Stimulated activated memory B cell treated with anti-CD40 and anti-IgM and Interleukin-4, amounts not matched to agents 10 μg/mL and 1 μg/mL and 100 μg/mL, for 72 hours (primary cell): ENCODE measurements at places on chromosomes 7 and 10.
A peak's percentile ranks its signal among the peaks of the same experiment; 100 is the strongest.

DNA sequence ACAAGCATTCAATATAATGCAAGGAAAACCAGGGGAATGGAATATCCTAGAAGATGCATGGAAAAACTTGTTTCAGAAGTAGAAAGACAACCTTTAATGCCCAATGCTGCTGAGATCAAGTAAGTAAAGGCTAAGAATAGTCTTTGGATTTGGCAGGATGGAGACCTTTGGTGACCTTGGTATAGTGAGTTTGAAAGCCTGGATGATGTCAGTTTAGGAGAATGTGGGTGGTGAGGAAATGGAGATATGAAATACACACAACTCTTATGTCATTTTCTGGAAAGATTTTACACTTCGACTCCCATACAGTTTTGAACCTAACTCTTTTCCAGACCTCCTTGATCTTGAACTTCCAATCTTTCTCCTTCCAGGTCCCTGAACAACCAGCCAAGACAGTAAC lies 185.7 kb downstream of the TFEC start:
- no peak for ATAC-seq

DNA sequence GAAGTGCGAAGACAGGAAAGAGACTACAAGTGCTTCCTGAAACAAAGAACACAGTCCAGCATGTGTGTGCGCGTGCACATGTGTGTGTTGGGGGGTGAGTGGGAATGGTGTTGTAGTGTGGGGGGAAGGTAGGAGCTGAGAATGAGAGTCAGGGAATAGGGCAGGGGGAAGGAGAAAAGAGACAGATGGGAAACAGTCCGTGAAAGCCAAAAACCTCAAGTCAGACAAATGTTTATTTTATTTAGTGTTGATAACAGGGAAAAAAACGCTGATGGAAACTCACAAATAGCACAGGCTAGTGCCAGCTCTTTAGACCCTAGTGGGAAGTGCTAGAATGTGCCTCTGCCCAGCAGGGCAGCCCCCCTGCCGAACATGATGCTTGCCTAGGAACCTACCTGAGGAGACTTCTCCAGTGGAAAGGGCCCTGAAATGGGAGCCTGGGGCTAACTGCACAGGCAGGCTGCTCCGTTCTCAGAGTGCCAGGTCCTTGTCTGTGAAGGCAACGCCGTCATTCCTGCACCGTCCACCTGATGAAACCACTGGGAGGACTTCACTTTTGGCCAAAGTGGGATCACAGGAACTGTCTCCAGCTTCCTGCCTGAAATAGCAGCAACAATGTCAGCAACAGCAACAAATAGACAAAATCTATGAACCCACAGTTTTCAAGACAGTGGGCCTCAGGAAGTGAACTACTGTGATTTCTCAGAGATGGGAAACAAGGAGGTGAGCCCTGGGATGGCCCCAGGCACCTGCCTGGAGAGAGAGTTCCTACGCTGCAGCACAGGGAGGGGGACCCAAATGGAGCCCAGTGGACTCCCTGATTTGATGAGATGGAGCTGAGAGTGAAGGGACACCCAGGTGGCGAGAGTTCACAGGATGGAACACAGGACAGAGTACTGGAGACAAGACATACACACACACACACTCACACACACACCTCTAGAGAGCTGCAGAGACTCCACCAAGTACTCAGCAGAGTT lies 379.7 kb downstream of the RPS24 start:
- no peak for ATAC-seq

GRCh38 chr10:68239596-68240150 lies 7.8 kb upstream of the ATOH7 start:
- no peak for ATAC-seq

DNA sequence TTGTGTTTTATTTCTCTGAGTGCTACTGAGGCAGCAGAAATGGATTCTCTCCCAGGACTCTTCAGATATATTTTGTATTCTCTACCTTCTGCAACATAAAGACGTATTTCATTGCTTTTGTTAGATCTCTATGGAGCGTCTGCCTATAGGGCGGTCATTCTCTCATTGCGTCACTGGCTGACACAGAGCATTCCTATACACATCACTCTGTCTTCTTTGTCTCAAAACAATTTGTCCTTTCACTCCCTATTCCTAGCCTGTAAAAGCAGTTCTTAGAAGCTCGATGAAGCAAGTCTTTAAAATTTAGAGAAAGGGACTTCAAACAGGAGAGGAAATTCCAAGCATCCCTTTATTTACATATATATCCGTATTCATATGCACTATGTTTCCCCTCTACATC lies 120.6 kb downstream of the CPED1 start:
- no peak for ATAC-seq

GRCh38 chr7:156378806-156379205 lies 261.8 kb upstream of the RNF32 start:
- ATAC-seq = no peak

GRCh38 chr7:7176406-7177043 lies 5.8 kb upstream of the C1GALT1 start:
- no peak for ATAC-seq

- no peak for ATAC-seq
Observed at GRCh38 chr7:48847917-48848316, 76.4 kb upstream of the CDC14C start.

GRCh38 chr7:139852482-139852845 lies 23.4 kb downstream of the TBXAS1 start:
- ATAC-seq = no peak

DNA sequence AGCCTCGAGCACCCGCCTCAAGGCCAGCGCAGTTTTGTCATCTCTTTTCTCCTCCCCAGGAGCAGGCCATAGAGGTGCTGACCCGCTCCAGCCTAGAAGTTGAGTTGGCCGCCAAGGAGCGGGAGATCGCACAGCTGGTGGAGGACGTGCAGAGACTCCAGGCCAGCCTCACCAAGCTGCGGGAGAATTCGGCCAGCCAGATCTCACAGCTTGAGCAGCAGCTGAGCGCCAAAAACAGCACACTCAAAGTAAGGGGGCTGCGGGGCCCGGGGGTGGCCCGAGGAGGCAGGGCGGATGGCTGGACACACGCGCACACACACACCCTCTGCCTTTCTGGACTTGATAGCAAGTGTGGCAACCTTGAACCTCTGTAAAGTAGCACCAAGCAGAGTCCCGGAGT lies 108.3 kb upstream of the SH2B2 start:
- ATAC-seq = no peak

GRCh38 chr10:110566472-110567200 lies 859 bp upstream of the SMC3 start:
- ATAC-seq = no peak

DNA sequence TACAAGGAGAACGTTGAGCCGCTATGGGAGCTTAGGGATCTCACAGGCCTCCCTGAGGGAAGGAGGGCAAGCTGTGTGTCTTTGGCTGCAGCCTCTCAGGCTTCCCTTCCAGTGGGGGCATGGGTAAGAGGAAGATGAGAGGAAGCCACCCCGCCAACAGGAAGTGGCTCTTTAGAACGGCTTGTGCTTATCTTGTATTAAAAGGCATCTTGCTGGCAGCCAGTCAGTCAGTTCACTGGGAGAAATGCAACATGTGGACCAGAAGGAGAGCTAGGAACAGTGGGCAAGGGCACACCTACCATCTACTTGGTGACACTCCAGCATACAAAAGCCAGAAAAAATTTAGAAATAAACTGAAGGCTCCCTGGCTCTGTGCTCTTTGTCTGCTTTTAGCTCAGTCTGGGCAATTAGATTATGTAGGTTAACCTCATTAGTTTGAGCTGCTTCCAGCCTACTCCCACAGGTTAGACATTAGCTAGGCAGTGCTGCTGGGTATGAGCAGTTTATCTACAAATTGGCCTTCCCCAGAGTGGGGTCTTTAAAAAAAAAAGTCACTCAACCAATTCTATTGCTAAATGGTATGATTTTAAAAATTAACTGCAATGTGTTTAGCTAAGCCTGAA lies 595.9 kb downstream of the KCNMA1 start:
- ATAC-seq = no peak

GRCh38 chr10:129969184-129969910 lies 5.3 kb upstream of the EBF3 start:
- no peak for ATAC-seq

- no peak for ATAC-seq
Observed at GRCh38 chr7:100198266-100198665, 20.5 kb downstream of the STAG3 start.

DNA sequence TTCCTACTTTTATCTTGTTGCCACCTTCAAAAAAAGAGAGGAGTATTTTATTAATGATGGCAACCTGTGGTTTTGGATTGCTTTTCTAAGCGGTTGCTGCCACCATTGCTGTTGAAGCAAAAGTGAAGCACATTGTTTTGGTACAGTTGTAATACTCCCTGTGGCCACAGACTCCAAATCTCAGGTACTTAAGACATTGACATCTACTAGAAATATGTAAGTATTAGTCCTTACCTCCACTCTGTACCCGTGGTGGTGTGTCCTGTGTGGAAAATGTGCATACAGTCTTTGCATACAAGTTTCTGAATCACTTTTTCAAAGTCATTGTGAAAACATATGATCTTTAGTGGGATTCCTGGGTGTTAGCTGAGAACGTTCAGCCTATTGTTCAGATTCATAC lies 85.7 kb downstream of the ANLN start:
- no peak for ATAC-seq

DNA sequence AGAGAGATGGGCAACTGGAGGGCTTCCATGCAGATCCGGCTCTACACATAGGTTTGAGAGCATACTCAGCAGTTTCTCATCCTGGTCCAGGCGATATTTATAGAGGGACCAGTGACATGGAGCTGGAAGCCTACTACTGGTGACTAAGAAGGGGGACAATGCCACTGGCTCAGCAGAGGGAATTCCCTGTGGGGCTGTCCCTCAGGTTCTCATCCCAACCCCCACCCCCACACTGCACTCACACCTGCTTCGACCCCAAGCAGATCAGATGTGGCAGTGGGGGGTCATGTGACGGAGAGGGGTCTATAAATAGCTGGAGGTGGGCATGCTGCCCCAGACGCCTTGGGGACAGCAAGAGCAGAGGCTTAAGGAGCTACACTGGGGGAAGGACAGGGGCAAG lies at the start of gene CLCN1:
Gene CLCN1, plus strand, starts transcription at position 336 of the 400 bp plus-strand sequence. CDS start 102 bp downstream, outside the sequence.
- ATAC-seq = no peak

DNA sequence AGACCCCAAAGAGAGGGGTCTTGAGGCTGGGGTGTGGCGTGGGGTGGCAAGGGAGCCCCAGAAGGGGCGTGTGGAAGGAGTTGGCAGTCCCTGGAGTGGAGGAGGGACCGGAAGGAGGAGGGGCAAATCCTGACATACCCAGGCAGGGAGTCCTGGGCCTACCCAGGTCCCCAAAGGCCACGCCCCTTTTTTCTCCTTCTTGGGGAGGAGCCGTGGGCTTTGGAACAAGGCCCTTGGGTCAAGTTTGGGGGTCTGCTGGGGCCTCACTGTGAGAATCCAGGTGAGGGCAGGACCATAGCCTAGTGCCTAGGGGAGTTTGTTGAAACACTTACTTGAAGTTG lies 1.2 kb upstream of the SMARCD3 start:
- no peak for ATAC-seq

- no peak for ATAC-seq
Observed at GRCh38 chr7:40682696-40683095, 547.9 kb downstream of the SUGCT start.

GRCh38 chr10:71973777-71974488 lies 9.7 kb downstream of the CHST3 start:
- no peak for ATAC-seq

DNA sequence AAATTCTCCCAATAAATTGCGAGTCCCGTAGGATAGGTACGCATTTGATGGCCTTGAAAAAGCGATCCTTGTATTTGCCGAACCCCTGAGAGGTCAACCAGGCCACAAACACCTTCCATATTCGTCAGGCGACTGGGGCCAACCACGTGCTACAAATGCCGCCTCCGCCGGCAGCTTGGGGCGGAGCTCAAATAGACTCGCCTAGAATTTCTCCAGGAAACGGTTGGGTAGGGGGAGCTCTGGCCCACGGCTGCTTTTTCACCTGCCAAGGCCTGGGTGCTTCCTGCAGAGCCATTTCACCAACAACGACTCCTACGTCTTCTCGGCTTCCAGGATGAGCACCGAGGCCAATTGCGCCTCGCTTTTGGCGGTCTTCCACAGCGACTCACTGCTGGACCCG lies 53.4 kb upstream of the KIF5B start:
- no peak for ATAC-seq

DNA sequence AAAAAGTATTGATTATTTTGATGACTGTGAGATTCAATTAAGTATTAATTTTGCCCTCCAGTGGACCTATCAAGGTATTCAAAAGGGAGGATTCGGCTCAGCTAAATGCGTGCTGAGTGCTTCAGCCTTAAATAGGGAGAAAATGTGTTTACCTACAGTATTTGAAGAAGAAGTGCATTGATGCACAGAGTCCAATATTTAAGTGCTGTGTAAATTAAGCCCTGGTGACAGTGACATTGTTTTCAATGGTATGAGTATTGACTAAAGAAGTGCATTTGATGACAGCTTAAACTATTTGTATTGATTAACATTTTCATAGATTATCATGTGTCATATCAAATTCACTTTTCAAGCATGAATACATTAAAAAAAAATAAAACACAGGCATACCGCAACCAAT lies 106.6 kb downstream of the POU6F2 start:
- ATAC-seq = no peak

DNA sequence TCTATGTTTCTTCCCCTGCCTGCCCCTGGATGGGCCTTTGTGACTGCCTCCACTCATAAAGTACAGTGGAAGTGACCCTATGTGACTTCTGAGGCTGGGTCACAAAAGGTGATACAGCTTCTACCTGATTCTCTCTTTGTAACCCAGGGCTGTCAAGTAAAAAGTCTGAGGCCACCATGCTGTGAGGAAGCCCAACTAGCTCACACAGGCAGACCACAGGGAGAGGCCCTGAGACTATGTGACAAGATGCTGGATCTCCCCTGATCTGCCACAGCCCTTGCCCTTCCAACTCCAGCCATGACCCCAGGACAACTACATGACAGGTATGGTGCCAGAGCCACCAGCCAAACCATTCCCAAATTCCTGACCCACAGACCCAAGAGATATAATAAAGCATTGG lies 45.8 kb downstream of the DRGX start:
- ATAC-seq = no peak

- ATAC-seq = no peak
Observed at GRCh38 chr7:95517458-95517857, 31.7 kb downstream of the ASB4 start.

DNA sequence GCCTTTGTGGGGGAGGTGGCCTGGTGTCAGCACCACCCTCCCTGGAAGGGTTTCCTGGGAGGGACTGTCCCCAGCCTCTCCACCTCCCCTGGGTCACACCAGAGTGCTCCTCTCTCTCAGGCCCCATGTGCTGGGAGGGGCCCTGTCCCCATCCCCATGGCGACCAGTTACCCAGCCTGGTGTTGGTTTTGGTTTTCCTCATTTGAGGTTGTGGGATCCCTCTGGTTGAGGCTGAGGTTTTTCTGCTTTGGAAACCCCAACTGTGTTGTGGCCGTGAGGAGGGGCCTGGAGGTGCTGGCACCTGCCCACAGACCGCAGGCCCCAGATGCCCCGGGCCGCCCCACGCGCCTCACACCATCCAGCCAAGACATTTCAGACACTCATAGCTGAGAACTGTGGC lies 106.3 kb downstream of the GRK5 start:
- ATAC-seq = peak; percentile 87

- ATAC-seq = no peak
Observed at GRCh38 chr10:52769966-52770365, 2.6 kb downstream of the MBL2 start.
